Panc1 (cell line): ENCODE measurements at places on chromosomes 2 and 18.
A peak's percentile ranks its signal among the peaks of the same experiment; 100 is the strongest.

- H3K27me3 ChIP-seq, result no peaks in the 10 kb centered on the region
- peaks cover 3% of the 10 kb centered on the region; the same call in 1 of the 2 replicates for H3K36me3 ChIP-seq
- no peak overlapping the region for H3K4me3 ChIP-seq
- DNase-seq, result no peak
- no peak overlapping the region for H3K27ac ChIP-seq
These were observed 45.4 kb downstream of the RALBP1 start for GRCh38 chr18:9520666-9521065.

- H3K36me3 ChIP-seq, result no peaks in the 10 kb centered on the region
- no peak overlapping the region; the same call in 1 of the 2 replicates for H3K27ac ChIP-seq
- no peaks in the 10 kb centered on the region for H3K27me3 ChIP-seq
- no peak for DNase-seq
These were observed 9.9 kb upstream of the IL1A start for GRCh38 chr2:112794131-112794733.

DNA sequence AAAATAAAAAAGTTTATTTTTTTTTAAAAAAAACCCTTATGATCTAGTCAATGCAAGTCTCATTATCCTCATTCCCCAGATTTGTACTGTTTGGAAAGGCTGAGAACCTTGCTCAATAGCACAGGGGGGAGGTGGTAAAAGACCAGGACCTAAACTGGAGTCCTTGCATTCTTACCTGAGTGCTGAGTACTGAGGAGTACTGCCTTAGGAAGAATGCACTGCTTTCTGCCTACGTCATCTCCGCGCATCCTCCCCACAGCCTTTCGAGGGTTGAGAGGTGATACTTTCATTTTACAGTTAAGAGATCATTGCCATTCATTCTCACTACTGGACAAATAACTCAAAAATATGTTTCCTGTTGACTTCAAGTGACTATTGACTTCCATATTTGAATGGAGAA is 73.8 kb downstream of the MAP3K20 start:
- H3K27me3 ChIP-seq, result no peaks in the 10 kb centered on the region
- H3K36me3 ChIP-seq, result no peaks in the 10 kb centered on the region

DNA sequence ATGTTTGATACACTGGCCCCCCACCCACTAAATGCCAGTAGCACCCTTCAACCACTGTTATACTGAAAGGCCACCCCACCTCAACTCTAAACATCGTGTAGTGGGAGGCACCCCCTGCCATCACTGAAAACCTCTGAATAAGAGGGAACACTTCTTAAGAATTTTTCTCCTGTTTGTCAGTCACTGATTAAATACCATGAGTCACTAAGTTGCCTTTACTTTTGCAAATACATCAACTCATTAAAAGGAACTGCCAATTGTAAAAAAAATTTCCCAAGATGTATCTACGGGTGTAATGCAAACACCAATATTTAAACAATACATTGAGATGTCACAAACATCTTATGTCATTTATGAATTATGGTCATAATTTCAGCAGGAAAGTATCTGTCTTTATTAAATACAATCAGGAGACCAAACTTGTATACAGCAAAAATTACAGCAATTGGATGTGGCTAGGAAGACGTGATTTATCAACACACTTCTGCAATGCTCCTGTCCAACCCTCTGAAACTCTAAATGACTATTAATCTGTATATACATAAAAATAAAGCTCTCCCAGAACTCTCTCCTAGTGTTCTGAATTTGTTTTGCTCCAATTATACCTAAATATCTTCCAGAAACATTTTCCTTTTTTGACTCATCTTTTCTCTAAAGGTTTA is 144.1 kb upstream of the STK17B start:
- peaks cover 31% of the 10 kb centered on the region for H3K4me1 ChIP-seq
- peak overlapping the region; percentile 88 for H3K27ac ChIP-seq
- no peaks in the 10 kb centered on the region for H3K36me3 ChIP-seq
- H3K27me3 ChIP-seq, result no peaks in the 10 kb centered on the region
- peak; percentile 53 for DNase-seq
- no peak overlapping the region for H3K4me3 ChIP-seq

DNA sequence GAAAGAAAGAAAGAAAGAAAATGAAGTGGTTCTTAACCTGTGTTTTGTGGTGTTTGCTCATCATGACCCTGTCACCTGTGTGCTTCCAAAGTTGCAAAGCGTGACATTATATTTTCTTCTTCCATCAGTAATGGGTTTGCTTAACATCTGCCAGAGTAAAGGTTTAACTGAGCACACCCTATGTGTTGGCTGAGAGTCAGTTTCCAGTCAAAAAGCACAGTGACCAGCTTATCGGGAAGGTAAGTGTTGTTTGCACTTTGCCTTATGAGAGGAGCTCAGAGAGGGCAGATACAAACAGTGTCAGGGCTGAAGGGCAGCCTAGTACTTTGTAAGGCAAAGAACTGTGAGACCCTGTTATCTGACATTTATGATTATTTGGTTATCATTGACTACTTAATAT is 406.2 kb upstream of the CWC22 start:
- no peaks in the 10 kb centered on the region for H3K4me1 ChIP-seq
- DNase-seq, result no peak
- no peak overlapping the region for H3K4me3 ChIP-seq

GRCh38 chr18:38305961-38306360 is 740.4 kb upstream of the CELF4 start:
- no peaks in the 10 kb centered on the region for H3K4me1 ChIP-seq
- H3K36me3 ChIP-seq, result no peaks in the 10 kb centered on the region
- no peak for DNase-seq
- H3K27ac ChIP-seq, result no peak overlapping the region
- no peaks in the 10 kb centered on the region for H3K27me3 ChIP-seq
- no peak overlapping the region for H3K4me3 ChIP-seq

DNA sequence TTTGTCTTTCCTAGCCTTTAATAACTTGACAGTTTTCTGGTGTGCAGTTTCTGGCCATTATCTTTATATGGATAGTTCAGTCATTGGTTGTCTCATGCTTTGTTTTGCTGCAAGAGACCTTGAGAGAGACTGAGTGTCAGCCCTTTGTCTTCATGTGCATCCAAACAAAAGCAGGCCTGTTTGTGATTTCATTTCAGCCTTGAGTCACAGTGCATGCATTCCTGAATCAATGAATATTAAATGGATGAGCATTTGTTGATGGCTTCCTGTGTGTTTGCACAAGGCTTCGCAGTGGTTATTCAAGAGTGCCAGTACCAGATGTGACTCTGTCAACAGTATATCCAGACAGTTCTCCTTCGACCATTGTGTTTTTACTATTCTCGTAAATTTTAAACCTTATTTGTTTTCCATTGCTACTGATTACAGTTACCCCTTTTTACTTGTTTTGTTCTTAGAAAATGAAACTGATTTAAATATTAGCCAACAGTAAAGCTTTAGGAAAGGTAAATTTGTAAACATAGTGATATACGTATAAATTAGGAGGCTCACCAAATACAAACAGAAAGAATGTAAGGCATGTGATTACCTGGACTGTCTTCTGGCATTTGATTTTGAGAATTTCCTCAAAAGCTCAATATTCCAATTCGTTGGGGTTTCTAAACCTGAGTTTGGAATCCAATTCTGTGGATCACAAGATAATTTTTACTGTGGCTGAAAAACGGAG is 319.8 kb downstream of the CTNNA2 start:
- H3K36me3 ChIP-seq, result no peaks in the 10 kb centered on the region
- H3K27me3 ChIP-seq, result no peaks in the 10 kb centered on the region
- H3K27ac ChIP-seq, result 0 out of 2 replicates have a peak overlapping the region, but pooled peaks have one; percentile 4
- no peak for DNase-seq
- peaks cover 12% of the 10 kb centered on the region for H3K4me1 ChIP-seq

GRCh38 chr2:71882949-71883472 is 264.7 kb downstream of the CYP26B1 start:
- DNase-seq, result no peak
- no peaks in the 10 kb centered on the region for H3K27me3 ChIP-seq
- no peaks in the 10 kb centered on the region; the same call in 1 of the 2 replicates for H3K4me1 ChIP-seq
